ENCODE measurements at places on chromosomes 5 and 9.
A peak's percentile ranks its signal among the peaks of the same experiment; 100 is the strongest.

- DNase-seq, result no peak
Measured at GRCh38 chr5:89513299-89514044, 630.5 kb upstream of the MEF2C start.

GRCh38 chr5:113663879-113664541, 150.5 kb downstream of the YTHDC2 start:
- no peak for DNase-seq

GRCh38 chr5:95942968-95943367, 18.7 kb downstream of the ELL2 start:
- DNase-seq, result no peak

GRCh38 chr9:137760426-137760825, 117.2 kb upstream of the CACNA1B start:
- DNase-seq, result no peak

DNA sequence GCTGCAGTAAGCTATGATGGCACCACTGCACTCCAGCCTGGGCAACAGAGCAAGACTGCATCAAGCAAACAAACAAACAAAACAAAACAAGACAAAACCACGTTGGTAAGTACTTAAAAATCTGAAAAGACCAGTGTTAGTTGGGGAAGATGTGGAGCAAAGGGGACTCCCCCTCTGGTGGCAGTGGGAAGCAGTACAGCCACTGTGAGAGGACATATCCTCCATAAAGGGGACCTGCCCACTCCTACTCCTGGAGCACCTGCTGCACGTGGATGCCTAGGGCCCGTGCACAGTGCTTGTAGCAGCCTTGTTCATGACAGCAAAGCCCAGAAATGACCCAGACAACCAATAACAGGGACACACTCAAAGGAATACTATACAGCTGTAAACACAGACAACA, 17.0 kb upstream of the IPPK start:
- no peak for DNase-seq

DNA sequence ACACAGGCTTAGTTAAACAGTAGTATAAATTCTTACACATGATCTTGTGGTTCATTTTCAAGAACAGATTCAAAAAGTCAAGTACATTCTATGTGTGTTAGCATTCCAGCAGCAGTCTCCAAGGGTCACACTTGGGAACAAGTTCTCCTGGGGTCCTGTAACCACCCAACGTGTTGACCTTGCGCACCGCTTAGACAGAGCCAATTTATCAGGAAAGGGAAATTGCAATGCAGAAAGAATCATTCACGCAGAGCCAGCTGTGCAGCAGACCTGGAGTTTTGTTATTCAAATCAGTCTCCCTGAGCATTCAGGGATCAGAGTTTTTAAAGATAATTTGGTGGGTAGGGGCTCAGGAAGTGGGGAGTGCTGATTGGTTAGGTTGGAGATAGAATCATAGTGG, 8.5 kb upstream of the RXFP3 start:
- no peak for DNase-seq

DNA sequence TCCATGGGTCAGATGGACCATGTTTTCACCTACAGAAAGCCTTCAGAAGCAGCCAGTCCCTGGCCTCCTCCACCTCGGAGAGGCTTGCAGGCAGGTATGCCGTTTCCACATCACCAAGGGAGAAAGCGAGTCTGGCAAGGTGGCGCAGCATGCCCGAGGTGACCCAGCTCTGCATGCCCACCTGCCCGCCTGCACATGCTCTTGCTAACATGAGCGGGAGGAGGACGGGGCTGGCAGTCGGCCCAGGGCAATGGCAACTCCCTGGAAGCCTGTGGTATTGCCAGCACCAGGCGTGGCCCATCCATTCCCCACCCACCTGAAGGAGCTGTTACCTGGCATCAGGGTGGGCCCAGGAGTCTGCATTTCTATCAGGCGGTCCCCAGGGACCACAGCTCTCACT, 3.3 kb upstream of the NINJ1 start:
- no peak for DNase-seq

DNA sequence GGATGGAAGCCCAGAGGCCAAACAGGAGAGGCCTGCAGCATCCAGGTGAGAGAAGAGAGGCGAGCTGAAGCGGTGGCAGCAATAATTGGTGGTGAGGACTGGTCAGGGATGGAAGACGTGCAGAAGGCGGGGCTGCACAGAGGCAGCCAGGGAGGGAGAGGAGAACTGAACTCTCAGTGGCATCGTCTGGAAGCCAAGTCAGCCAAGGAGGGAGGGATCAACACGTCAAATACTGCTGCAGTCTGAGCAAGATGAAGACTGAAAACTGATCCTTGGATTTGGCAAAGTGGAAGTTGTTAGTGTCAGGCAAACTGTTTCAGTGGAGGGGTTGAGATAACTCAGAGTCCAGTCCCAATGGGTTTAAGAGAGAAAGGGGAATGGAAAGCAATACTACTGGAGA, 145.4 kb downstream of the CDK5RAP2 start:
- DNase-seq, result no peak

DNA sequence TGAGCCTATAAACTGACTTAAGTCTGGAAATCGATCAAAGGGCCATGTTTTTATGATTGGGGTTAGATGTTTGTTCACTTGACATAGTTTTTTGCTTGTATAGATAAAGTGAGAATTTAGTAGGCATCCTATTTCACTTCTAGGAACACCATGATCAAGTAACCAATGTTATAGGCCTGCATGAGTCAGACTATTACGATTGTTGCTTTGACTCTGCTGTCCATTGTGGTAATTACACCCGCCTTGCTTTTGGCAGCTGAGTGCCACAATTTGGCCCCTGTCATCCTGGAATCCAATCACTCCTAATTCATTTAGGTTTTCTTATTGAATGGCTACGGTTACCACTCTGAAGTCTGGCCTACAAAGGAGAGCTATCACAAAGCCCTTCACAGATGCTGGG, 67.8 kb upstream of the IL33 start:
- no peak for DNase-seq

DNA sequence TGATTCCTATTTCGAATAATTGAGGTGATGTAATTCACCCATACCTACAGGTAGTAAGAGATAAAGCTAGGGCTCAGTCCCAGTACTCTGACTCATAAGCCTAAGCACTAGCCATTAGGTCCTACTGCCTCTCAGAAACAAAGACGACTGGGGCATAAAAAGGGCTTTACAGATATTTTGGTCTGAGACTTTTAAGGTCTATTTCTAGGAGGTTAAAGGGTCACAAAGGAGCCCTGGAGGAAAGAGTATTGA, 69.8 kb downstream of the SGCD start:
- DNase-seq, result no peak

DNA sequence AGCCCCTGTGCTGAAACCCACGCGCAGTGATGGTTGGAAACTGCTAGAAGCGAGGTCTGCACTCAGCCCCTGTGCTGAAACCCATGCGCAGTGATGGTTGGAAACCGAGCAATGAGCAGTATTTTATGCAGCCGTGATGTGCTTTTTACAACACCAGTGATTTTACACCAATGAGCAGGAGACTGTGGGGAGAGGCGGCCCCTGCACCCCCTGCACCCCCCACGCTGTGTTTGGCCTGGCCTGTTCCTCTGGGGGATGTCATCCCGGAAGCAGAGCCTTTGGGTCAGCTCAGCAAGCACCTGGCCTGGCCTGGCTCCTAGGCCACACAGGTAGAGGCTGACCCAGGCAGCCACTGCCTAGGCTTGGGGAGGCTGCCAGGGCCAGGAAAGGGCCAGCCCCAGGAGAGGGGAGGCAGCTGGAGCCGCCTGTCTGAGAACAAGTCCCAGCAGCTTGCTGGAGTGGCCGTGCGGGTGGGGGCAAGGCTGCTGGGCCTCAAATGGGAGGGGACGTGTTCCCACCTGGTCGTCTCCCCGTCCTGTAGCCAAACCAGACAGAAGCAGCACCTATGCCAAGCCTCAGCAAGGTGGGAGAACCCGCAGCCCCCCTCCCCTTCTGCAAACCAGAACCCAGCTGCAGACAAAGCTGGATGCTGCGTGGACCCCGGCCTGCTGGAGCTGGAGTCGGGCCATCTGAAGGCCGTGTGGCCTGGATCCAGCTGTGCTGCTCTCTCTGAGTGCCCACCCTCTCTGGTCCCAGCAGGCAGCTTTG, 46.8 kb downstream of the DBH start:
- DNase-seq, result no peak

- DNase-seq, result no peak
Measured at GRCh38 chr5:72651779-72652178, 144.6 kb upstream of the ZNF366 start.

- DNase-seq, result no peak
Measured at GRCh38 chr5:159216454-159216853, 7.1 kb upstream of the RNF145 start.

- peak; percentile 88 for DNase-seq
Measured at GRCh38 chr9:136546697-136547501, 1.1 kb upstream of the NOTCH1 start.

DNA sequence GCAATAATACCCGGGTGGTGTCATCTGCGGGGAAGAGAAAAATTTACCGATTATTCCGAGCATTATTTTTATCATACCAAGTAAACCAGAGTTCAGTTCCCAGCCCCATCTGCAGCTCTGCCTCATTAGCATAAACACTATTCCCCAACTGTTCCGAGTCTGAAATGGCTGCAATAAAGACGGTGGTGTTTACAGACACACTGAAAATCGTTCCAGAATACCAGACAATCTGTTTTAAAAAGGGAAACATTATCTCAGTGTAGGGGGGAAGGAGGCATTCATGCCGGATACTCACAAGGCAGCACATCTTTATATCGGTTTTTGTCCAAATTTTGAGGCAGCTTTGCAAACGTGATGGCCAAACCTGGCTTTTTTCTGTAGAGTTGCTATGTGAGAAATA, 70.3 kb upstream of the EPB41L4B start:
- DNase-seq, result no peak

GRCh38 chr5:9831823-9832222, 201.7 kb upstream of the TAS2R1 start:
- no peak for DNase-seq

GRCh38 chr5:18097817-18098216, 463.6 kb downstream of the TAF11L14 start:
- no peak for DNase-seq

GRCh38 chr5:83924171-83924570, 203.5 kb upstream of the HAPLN1 start:
- DNase-seq, result no peak

GRCh38 chr5:160230686-160231527, 1.6 kb downstream of the FABP6 start:
- no peak for DNase-seq

GRCh38 chr9:23215688-23216087, 610.4 kb downstream of the ELAVL2 start:
- no peak for DNase-seq

- DNase-seq, result no peak
Measured at GRCh38 chr9:72826996-72827949, 125.6 kb downstream of the ALDH1A1 start.

- peak; percentile 19 for DNase-seq
Measured at GRCh38 chr5:143986516-143987212, 174.7 kb downstream of the HMHB1 start.

GRCh38 chr9:119794836-119795235, 425.6 kb upstream of the BRINP1 start:
- no peak for DNase-seq

DNA sequence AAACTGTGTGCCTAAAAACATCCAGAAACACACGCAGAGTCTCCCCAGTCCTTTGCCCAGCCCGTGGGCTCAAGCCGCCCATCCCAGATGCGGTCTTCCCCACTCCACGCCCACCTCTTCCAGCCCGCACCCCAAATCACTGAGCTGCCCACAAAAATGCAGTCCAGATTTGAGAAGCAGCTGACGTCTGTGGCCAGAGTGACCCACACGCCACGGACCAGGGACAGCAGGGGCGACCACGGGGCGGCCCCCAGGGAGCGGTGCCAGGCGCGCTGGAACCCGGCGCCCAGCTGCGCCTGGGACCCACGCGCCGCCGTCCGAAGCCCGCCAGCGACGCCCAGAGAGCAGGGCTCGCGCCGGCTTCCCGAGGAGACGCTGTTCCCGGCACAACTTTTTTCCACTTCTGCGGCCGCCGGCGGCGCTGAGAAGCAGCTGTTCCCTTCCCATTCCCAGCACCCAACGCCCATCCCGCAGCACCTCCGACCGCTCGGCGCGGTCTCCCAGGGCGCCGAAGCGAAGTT, 674 bp downstream of the LHFPL2 start:
- peak; percentile 69 for DNase-seq

- no peak for DNase-seq
Measured at GRCh38 chr5:81313686-81314085, 12.3 kb downstream of the ZCCHC9 start.

DNA sequence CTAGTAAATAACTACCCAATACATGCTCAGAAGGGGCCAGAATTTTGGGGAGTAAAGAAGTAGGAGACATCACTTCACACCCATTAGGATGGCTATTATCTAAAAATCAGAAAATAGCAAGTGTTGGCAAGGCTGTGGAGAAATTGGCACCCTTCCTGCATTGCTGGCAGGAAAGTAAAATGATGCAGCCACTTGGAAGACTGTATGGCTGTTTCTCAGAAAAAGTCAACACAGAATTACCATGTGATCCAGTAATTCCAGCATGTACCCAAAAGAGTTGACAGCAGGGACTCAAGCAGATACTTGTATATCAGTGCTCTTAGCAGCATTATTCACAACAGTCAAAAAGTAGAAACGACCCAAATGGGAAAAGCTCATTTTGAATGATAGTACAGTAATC, 107.6 kb downstream of the APBA1 start:
- no peak for DNase-seq

- DNase-seq, result no peak
Measured at GRCh38 chr5:34659168-34659567, 3.0 kb downstream of the RAI14 start.

DNA sequence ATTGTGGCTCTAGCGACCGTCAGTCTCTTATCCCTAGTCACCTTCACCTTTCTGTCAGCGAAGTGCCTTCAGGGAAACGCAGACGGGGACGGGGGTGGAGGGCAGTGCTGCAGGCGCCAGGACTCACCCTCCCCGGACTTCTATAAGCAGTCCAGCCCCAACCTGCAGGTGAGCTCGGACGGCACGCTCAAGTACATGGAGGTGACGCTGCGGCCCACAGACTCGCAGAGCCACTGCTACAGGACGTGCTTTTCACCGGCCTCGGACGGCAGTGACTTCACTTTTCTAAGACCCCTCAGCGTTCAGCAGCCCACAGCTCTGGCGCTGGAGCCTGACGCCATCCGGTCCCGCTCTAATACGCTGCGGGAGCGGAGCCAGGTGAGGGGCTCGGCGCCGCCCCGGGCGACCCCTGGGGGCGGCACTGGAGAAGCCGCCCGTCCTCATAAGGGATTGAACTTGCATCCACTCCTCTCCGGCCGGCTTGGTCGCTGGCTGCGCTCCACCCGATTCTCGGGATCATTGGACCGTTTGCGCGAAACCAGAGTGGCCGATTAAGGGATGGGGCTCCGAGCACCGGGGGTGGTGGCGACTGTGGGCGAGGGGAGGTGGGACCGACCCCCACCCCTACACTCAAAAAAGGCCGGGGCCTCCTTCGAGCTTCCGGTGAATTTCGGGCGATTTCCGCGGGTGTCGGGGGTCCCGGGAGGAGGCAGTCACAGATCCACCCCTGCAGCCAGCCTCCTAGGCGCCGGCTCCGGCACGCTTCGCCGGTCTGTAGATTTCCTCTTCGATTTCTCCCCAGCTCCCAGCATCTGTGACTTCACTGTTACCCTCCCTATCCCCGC, 2.7 kb downstream of the PCDHGC5 start:
- DNase-seq, result no peak

All from uterus (tissue), 4 donors.